ENCODE measurements at places on chromosomes 1 and 21.
A peak's percentile ranks its signal among the peaks of the same experiment; 100 is the strongest.

DNA sequence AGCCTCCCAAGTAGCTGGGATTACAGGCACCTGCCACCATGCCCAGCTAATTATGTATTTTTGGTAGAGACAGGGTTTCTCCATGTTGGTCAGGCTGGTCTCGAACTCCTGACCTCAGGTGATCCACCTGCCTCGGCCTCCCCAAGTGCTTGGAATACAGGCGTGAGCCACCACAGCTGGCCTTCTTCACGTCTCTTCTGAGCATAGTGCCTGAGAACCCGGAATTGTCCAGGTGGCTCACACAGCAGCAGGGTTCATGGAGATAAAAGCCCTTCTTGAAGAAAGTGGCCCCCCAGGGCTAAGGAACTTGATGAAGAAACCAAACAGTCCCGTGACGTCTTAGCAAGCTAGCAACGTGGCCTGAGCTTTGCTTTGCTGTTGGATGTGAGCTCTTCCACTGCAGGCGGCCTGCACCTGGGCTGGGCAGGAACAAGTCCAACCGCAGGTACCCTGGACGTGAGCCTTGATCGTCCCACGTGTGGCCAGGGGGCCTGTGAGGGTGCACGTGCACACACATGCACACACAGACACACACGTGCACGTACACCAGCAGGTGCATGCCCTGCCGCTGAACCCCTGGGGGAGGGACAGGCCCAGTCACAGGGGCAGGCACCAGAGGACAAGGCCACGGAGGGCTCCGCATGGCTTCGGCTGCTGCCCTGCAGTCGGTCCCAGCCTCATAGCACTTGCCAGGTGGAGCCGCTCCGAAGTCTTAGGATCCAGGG lies 23.4 kb upstream of the TRAPPC10 start:
- no peak for DNase-seq

DNA sequence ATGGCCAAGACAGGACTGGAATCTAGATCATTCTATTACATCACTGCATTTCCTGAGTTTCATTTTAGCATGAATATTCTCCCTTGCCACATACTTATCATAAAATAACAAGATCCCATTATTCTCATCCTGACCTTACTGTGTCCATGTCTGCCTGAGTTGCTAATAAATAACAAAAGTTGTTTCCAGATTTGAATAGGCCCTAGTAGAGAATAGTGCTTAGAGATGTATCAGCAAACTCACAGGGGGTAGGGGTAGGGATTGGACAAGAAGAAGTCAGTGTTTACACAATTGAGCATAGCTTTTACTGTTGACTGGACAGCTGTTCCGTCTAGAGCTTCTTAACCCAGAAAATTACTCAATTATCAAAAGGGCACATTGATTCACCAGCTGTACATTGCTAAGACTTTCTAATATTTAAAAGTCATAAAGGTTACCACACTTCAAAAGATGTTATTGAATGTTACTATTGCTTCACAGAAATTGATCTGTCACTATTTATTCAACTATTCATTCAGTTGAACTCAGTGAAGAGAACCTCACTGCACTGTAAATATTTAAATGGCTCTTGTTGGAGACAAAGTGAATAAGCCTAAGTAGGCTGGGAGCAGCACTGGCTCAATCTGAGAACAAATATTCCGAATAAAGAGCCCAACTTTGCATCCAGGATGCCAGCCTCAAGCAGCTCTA lies 121.9 kb downstream of the NRIP1 start:
- no peak for DNase-seq

GRCh38 chr1:20339811-20340457 lies 49.3 kb downstream of the VWA5B1 start:
- no peak for DNase-seq

DNA sequence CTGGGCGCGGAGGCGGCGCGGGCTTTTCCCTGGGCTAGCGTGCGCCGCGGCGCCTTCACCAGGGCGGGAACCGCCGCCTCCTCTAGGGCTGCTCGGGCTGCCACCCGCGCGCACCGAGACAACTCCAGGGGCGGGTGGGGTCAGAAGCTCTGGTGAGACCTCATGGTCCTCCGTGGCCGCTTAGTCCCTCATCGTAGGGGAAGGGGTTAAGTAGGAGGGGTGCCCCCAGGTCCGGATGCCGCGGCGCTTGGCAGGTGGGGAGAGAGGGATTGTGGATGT lies 559 bp downstream of the SERTAD4 start:
- no peak for DNase-seq

DNA sequence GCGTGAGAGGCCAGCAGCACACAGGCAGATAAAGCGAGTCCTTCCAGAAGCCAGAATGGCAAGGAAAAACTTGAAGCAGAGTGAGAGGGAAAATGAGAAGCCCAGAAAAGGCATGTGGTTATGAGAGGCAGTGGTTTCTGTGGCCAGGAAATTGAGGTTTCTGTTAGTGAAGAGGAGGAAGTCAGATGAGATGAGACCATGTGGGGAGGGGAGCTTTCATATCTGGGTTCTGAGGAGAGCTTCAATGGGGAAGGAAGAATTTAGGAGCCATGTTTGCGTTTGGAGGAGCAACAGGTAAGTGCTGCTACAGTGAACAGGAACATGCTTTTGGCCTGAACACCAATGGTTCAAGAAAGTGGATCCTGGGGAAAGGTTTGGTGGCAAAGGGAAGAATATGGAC lies 6.1 kb upstream of the CD1A start:
- DNase-seq, result peak; percentile 79

GRCh38 chr21:16034446-16035190 lies 304.8 kb downstream of the USP25 start:
- no peak for DNase-seq

DNA sequence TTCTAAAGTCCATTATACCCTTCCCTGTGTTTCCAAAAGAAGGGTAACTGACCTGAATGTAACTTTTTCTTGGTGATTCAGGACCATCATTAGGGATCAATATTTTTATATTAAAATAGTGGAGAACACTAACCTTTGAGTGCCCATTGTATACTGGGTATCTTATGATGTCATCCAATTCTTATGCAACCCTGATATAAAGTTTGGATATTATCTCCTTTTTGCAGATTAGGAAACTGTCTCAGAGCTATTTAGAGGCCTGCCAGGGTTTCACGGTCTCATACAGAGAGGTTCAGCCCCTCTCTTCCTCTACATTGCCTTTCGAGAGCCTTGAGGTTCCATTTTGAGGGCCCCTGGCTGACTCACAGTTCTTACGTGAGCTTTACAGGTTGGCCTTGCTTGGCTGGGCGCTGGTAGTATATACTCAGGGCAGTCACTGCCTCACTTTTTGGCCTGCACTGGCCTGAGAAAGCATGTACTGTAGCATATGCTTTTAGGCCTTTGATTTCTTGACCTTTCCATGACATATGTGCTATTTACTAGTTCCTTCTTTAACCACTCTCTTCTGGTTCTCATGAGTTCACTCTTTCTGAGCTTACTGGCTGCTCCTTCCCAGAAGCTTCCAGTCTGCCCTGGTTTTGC lies 15.7 kb upstream of the FOXO6 start:
- DNase-seq, result no peak

- DNase-seq, result no peak
Observed at GRCh38 chr1:196128835-196129234, 479.4 kb downstream of the KCNT2 start.
